ENCODE measurements at places on chromosomes 6 and 20. TPM values are rescaled to one million over a fixed set of nuclear protein-coding genes. Genes with fewer than 3 reads are reported as not detected.

The RAE1 gene
- 65.4 TPM for polyA plus RNA-seq

- DNase-seq, result no peak
Observed at GRCh38 chr6:7035837-7036249, 71.9 kb upstream of the RREB1 start.

GRCh38 chr20:31474097-31474436 lies 860 bp downstream of the DEFB124 start:
- no peak for DNase-seq

GRCh38 chr6:166852451-166852975 lies 103.8 kb downstream of the RNASET2 start:
- no peak for DNase-seq

DNA sequence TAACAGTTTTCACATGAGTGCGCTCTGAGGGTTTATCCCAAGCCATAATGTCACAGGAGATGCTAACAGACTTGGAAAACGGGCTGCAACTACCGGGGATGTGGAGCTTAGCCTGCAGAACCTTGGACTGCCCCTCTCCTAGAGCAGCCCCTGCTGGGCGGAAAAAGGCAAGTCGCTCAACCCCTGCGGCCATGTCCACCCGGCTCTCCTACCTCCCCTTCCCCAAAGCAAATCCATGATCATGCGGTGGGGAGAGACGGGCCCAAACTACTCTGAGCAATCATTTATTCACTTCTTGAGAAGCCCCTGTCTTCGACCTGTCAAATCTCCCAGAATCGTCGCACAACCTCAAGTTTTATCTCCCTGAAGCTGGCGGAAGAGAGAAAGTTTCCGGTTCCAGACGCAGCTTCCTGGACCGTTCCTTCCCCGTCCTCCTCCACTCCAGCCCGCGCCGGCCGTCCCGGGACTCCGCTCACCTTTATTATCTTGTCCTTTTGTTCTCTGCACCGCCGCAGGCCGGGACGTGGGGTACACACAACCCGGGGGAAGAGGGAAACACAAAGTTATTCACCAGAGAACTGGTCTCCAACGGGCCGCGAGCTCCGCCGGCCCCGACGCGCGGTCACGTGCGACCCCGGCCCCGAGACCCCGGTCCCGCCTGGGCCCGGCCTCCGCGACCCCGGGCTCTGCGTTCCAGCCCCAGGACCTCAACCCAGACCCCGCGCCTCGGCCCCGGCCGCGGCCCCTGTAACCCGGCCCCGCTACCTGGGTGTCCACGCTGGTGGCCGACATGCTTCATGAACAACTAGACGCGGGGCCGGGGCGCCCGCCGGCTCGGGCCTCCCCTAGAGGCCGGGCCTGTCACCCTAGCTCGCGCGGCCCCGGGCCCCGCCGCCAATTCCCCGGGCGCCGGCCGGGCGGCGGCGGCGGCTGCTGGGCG lies 560 bp downstream of the YTHDF1 start:
- no peak for DNase-seq

GRCh38 chr6:85574932-85575598 lies 18.6 kb downstream of the SNX14 start:
- DNase-seq, result no peak

Data from brain (organoid and tissue), 16 donors.